Activated naive CD4-positive, alpha-beta T cell treated with anti-CD3 and anti-CD28 coated beads for 36 hours (primary cell): ENCODE measurements at places on chromosomes 6 and 20.
A peak's percentile ranks its signal among the peaks of the same experiment; 100 is the strongest.

DNA sequence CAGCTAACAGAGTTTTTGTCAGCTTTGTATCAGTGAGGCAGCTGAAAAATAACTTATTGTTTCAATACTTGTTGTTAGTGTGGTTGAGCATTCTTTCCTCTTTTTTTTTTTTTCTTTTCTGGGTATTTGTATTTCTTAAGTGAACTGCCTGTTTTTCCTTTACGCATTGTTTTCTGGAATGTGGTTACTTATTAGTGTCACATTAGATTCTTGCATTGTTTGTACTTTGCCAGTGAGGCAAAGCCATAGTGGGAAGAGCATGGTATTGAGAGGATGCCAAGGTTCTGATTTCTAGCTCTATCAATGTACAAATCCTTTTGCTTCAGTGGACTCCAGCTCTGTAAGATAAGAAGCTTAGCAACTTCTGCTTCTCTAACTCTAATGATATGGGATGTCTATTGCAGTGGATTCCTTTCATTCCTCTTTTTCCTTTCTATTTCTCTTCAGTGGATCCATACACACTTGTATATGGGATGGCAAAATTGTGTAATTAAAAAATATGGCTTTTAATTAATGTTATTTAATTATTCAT is 3.9 kb downstream of the CDKAL1 start:
- DNase-seq = no peak

- no peak for DNase-seq
Observed at GRCh38 chr20:2149507-2149906, 47.9 kb downstream of the STK35 start.

DNA sequence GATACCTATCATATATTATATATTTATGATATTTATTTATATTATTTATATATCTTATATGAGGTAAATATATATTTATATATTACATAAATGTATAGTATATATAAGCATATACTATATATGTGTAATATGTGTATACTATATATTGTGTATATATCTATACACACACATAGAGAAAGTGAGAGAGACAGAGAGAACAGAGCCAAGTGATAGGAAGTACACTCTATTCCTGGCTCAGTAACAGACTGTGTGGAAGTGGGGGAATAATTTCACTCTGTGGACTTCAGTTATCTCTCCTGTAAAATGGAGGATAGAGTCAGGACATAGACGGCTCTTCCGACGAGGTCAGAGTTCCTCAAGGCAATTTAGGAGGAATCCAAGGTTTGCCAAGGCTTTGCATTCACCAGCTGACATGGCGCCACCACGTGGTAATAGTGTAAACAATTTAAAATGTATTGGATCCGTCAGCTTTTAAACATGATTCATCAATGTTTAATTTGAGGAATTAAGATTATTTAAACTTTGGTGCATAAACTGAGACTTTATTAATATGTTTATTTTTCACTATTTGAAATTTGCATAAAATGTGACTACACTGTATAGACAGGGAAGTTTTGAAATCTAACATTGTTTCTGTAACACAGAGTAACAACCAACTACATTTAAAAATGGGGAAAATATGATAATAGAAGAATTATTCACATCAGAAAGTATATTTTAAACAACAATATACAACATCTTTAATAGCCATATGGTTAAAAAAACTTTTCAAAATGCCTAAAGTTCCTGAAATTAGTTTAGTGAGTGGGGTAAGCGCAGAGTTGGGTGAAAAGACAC is 75.4 kb upstream of the TMEM244 start:
- peak; percentile 63 for DNase-seq

- DNase-seq = no peak
Observed at GRCh38 chr6:106488494-106489370, 128.2 kb downstream of the CRYBG1 start.

DNA sequence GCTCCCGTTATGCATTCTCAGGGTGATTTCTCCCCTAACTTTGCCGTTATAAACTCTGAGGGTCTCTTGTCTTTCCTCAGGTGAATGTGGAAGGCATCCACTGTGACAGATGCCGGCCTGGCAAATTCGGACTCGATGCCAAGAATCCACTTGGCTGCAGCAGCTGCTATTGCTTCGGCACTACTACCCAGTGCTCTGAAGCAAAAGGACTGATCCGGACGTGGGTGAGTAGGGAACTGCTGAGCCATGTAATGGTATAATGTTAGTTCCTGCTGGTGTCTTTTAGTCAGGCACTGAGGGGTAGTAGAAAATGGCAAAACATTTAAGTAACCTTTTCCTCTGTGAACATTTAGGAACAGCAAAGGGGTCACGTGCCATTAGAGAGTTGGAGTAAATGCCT is 395.4 kb downstream of the ARHGAP18 start:
- no peak for DNase-seq

- DNase-seq = no peak
Observed at GRCh38 chr6:19333936-19334335, 503.2 kb upstream of the ID4 start.

GRCh38 chr20:23341073-23341472 is 9.5 kb upstream of the NXT1 start:
- no peak for DNase-seq

DNA sequence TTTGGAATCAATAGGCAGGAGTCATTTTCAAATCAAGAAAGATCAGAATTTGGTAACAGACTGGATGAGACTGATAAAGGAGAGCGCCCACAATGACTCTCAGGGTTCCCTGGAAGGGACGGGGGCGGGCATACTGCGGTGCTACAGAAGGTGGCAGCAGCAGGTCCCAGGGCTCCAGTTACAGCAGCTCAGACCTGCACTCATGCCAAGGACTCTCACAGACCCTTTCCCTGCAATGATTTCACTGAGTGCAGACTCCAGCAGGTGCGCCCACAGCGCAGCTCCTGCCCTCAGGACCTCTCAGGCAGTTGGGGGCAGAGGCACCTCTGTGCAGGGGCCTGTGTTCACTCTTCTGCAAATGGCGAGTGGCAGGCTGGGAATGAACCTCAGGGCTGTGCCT is 359.8 kb downstream of the ZFAND3 start:
- peak; percentile 10 for DNase-seq

DNA sequence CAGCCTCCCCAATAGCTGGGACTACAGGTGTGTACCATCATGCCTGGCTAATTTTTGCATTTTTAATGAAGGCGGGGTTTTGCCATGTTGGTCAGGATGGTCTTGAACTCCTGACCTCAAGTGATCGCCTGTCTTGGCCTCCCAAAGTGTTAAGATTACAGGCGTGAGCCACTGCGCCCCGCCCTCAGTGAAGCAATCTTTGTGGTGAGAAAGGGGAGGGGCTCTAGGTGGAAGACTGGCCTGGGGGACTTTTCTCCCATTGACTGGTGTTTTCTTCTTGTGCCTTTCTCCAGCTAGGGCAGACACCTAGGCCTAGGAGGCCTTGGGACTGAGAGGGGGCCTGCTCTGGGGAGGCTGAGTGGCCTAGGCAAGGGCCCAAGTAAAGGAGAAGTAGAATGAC is 84.1 kb downstream of the DNAAF9 start:
- DNase-seq = peak; percentile 9

GRCh38 chr6:154791556-154792317 is 58.5 kb downstream of the SCAF8 start:
- no peak for DNase-seq

GRCh38 chr20:61967300-61967699 is 98.4 kb downstream of the TAF4 start:
- no peak for DNase-seq

DNA sequence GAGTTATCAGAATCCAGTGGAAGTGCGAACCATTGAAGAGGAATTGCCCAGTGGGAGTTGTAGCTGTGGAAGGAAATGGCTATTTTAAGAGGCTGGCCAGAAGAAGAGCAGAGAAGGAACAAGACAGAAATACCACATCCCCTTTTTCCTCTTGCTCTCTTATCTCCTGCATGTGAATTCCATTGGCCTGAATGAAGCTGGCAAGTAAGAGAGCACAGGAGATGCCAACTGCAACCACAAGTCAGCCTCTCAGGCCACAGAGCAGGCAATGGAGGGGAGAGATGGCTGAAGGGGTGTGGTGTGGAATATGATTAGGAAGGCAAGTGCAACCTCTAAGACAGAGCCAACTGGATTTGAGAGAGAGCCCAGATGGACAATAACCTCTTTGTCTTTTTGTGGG is 362.7 kb upstream of the IMPG1 start:
- no peak for DNase-seq

GRCh38 chr6:141359953-141360352 is 772.8 kb upstream of the GJE1 start:
- DNase-seq = no peak

- no peak for DNase-seq
Observed at GRCh38 chr6:161486361-161487216, 212.7 kb upstream of the AGPAT4 start.

GRCh38 chr6:147757291-147757690 is 248.8 kb downstream of the SAMD5 start:
- DNase-seq = no peak

- DNase-seq = no peak
Observed at GRCh38 chr20:49543071-49543857, 24.7 kb downstream of the PTGIS start.

DNA sequence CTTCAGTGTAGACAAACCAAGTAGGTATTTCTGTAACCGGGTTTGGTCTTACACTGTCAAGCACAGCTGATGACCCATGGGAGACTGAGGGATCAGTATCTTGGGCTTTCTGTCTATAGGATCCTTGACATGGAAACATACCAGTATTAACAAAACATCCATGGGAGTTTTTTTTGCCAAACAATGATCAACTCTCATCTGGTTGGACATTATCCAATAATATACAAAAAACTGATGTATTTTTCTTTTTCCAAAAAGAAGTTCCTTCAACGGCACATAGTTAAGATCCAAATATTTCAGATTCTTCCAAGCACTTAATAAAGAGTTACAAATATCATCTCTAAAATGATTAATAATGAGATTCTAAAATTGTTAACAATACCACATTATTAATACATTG is 459.9 kb downstream of the PRKN start:
- no peak for DNase-seq

DNA sequence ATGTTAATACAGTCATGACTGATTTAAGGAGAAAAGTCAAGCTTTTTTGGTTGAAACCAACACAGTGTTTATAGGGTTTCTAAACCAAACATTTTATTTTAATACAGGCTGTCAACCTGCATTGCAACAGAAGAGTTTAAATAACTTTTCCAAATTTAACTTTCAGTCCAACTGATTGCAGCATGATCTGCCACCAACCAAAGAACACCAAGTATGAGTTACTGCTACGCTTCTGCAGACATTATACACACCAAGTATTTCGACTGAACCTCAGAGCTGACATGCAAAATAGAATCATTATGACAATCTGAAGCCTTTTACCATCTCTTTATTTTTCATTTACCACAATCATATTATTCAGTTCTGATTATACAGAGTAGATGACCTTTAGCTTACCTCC is 151.2 kb upstream of the DST start:
- no peak for DNase-seq

GRCh38 chr20:7911586-7912330 is 28.5 kb downstream of the HAO1 start:
- no peak for DNase-seq

- DNase-seq = peak; percentile 78
Observed at GRCh38 chr20:61719691-61720347, 345.9 kb downstream of the TAF4 start.

GRCh38 chr6:41049521-41049920 is 3.5 kb upstream of the APOBEC2 start:
- DNase-seq = no peak

GRCh38 chr20:50730765-50731054 is 670 bp upstream of the PARD6B start:
- DNase-seq = no peak

DNA sequence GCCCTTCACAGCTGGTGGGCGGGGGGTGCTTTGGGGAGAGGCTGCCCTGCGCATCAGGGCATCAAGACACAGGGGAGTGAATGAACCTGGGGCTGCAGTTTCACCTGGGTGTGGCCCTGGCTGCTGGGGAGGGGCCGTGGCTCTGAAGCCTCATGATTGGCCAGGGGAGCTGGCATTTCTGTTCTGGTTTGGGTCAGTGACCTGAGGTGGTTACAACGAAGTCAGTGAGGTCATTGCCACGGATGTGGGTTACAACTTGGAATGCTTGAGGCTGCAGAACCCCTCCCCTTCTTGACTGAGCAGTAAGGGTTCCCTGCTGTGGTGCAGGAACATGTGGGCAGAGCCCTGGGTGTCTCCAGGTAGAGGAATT is 3.0 kb downstream of the TCEA2 start:
- DNase-seq = peak; percentile 80

DNA sequence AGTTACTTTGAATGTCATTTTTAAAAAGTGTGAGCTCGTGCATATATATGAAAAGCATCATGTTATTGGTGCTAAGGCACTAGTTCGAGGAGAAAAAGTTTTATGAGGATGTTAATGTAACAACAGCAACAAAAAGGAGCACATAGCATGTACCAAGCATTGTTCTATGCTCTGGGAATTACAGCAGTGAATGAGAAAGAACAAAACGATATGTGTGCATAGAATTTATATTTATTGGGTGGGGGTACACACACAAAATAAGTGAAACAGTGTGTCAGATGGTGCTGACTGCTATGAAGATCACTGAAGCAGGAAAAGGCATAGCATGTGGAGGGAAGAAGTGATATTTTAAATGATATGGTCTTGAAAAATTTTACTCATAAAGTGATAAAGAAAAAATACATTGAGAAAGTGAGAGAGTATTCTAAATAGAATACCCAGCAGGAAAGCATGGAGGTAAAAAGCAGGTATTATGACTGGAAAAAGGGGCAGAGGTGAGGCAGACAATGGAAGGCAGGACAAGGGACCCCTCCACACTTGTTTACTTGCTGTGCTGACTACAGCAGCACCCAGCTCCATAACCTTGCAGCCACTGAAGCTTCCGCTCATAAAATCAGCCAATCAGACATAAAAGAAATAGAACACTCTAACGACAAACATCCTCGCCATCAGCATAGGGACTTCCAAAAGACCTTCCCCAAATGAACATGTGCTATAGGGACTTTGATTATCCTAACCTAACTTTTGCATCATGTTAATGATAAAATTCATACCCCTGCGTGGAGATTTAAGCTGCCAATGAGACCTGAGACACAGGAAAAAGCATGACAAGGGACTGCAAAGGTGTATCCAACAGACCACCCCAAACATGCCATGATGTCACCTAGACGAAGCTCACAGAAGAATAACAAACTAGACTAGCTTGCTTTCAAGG is 119.9 kb downstream of the HFE start:
- DNase-seq = no peak

DNA sequence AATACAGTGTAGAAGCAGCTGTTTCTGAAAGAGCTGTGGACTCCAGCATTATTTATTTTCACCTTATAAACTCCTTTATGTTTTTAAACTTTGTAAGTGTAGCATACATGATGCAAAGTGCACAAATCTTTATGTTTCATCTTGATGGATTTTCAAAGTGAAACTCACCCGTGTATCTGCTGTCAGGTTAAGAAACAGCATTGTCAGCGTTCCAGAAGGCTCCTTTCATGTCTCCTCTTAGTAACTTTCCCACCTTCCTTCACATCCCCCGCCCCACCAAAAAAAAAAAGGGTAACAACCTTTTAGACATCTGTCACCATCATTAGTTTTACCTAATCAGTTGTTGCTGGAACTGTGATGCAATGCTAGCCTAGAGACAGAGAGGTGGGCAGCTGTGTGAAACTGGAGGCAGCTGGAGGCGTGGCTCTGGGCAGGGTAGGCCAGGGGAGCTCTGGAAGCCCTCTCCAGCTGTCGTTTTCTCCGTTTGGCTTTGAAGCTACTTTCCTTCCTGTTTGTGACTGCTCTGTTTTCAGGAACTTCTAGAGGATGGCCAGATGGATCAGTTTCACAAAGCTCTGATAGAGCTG is 7.2 kb downstream of the ACTR5 start:
- DNase-seq = no peak
